ENCODE measurements at places on chromosomes 7 and 10. TPM values are rescaled to one million over a fixed set of nuclear protein-coding genes. Genes with fewer than 3 reads are reported as not detected.

Gene CYP3A4
- total RNA-seq, result not detected

GRCh38 chr7:83060218-83060617 lies 102.5 kb downstream of the PCLO start:
- DNase-seq, result no peak

Gene PTPRE
- 41.3 TPM for total RNA-seq

- no peak for DNase-seq
These were observed 264.8 kb downstream of the KIF20B start for GRCh38 chr10:89966211-89966610.

Gene FEZF1
- not detected for total RNA-seq

GRCh38 chr10:22666287-22667092 lies 47.9 kb downstream of the PIP4K2A start:
- DNase-seq, result no peak

- no peak for DNase-seq
These were observed 15.9 kb downstream of the AQP1 start for GRCh38 chr7:30927559-30927958.

DNA sequence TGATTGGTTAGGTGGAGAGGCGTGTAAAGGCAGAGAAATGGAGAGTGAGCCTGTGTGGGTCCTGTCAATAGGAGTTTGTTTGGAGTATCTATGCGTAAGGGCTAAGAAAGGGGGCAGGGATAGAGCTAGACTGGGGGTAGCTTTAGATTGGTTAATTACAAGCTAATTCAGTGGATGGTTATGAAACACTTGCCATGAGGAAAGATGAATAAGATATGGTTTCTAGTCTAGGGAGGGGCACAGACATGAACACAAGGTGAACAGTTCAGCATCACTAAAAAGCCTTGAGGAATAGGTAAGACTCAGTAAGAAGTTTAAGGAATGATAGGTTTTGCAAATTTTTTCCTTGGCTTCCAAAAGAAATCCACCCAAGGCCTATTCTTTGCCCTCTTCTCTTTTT lies 50.6 kb downstream of the PLPP4 start:
- DNase-seq, result no peak

Gene CYP2C18
- total RNA-seq, result not detected

GRCh38 chr10:86962136-86962980 lies 4.0 kb downstream of the SNCG start:
- DNase-seq, result no peak

Measured in aorta (tissue), 5 donors.